ENCODE measurements at places on chromosomes 4 and X. TPM values are rescaled to one million over a fixed set of nuclear protein-coding genes. Genes with fewer than 3 reads are reported as not detected.

- no peaks in the 10 kb centered on the region for H3K36me3 ChIP-seq
- H3K4me3 ChIP-seq = no peak overlapping the region
- no peak for DNase-seq
- no peak overlapping the region for H3K27ac ChIP-seq
- H3K27me3 ChIP-seq = no peaks in the 10 kb centered on the region
These were observed 84.4 kb downstream of the CFAP299 start for GRCh38 chr4:80419946-80420345.

DNA sequence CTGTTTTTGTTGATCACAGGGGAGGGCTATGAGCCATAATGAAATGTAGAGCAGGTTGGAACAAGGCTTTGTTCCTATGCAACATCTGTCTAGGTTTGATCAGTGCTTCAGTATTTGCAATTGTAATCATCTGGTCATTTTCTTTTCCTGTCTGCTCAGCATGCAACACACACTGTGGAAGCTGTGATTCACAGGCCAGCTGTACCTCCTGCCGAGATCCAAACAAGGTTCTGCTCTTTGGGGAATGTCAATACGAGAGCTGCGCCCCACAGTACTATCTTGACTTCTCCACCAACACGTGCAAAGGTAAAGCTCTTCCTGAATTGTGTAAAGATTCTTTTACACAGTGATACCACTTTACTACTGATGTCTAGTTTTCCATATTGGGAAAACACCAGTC is 181.9 kb upstream of the ANXA3 start:
- H3K27me3 ChIP-seq = no peaks in the 10 kb centered on the region
- no peak for DNase-seq
- H3K36me3 ChIP-seq = no peaks in the 10 kb centered on the region
- no peak overlapping the region for H3K27ac ChIP-seq
- H3K4me1 ChIP-seq = no peaks in the 10 kb centered on the region

GRCh38 chrX:39196192-39197102 is 395.2 kb downstream of the MID1IP1 start:
- no peak overlapping the region for H3K27ac ChIP-seq
- DNase-seq = no peak
- H3K4me3 ChIP-seq = no peak overlapping the region
- H3K4me1 ChIP-seq = no peaks in the 10 kb centered on the region
- no peaks in the 10 kb centered on the region for H3K27me3 ChIP-seq

The USP51 gene
- total RNA-seq = 2.7 TPM

DNA sequence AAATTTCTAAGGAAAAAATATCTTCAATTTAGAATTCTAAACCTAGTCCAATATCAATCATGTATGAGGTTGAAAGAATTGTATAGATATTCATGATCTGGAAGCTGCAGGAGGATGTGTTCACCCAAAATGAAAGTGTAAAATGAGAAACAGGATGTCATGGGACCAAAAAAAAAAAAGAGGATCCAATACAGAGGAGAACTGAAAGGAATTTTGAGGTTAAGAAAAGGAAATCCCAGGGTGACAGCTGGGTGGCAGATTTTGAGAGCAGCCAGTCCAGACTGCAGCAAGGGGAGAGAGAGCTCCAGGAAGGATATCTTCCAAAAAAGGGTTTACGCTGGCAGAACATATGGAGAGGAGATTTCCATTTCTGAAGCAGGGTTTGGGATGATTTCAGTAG is 38.9 kb downstream of the TLR10 start:
- H3K36me3 ChIP-seq = no peaks in the 10 kb centered on the region
- no peak overlapping the region for H3K27ac ChIP-seq
- H3K27me3 ChIP-seq = peaks cover 1% of the 10 kb centered on the region
- no peak overlapping the region for H3K4me3 ChIP-seq
- H3K4me1 ChIP-seq = no peaks in the 10 kb centered on the region

The PITX2 gene
- not detected for total RNA-seq

The TLL1 gene
- total RNA-seq = 19.5 TPM

GRCh38 chr4:5052204-5052702 is 973 bp downstream of the STK32B start:
- H3K27ac ChIP-seq = no peak overlapping the region
- no peaks in the 10 kb centered on the region for H3K4me1 ChIP-seq
- no peak overlapping the region for H3K4me3 ChIP-seq
- no peaks in the 10 kb centered on the region for H3K36me3 ChIP-seq

The DGKK gene
- total RNA-seq = not detected

DNA sequence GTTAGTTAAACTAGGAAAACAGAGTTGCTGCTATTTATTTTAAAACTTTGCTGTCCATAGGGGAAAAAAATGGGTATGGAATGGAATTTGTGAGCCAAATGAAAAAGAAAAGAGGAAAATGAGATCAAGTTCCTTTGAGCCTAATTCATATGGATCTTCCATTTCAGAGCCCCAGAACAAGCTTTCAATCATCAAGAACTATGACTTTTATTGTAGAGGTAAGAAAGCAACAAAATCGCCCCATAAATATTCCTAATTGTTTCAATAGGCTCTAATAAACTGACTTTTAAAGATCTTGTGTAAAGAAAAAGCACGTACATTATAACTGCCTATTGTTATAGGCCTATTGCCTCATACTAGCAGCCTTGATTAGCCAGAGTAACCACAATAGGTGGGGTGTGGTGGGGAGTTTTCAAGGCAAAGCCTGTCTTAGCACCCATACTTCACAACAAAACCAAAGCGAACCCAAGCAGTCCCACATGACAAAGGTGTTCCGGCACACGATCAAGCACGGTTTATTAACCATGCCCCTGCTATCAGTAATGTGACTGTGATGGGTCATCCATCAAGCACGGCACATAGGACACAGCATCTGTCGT is 44.4 kb downstream of the RBM47 start:
- no peaks in the 10 kb centered on the region for H3K4me1 ChIP-seq
- DNase-seq = no peak
- no peaks in the 10 kb centered on the region for H3K27me3 ChIP-seq
- H3K27ac ChIP-seq = no peak overlapping the region
- H3K36me3 ChIP-seq = no peaks in the 10 kb centered on the region

The BGN gene
- 1,297 TPM for total RNA-seq

DNA sequence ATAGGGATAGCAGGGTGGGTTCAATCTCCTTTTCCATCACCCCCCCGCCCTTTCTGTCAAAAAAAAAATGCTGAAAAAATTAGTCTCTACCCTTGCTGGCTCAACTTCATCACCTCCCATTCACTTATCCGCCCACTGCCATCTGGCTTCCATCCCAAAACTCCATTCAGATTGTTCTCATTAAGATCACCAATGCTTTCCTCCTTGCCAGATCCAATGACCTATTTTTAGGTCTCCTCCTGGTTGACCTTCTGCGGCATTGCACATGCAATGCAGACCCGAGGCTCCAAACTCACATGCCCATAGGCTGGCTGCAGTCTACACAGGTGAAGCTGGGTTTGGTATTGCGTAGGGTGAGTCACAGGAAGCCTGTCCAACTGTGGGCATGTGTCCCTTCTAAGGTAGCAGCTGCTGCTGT is 21.1 kb upstream of the STIM2 start:
- no peaks in the 10 kb centered on the region for H3K36me3 ChIP-seq
- no peak overlapping the region for H3K27ac ChIP-seq
- H3K4me1 ChIP-seq = no peaks in the 10 kb centered on the region

DNA sequence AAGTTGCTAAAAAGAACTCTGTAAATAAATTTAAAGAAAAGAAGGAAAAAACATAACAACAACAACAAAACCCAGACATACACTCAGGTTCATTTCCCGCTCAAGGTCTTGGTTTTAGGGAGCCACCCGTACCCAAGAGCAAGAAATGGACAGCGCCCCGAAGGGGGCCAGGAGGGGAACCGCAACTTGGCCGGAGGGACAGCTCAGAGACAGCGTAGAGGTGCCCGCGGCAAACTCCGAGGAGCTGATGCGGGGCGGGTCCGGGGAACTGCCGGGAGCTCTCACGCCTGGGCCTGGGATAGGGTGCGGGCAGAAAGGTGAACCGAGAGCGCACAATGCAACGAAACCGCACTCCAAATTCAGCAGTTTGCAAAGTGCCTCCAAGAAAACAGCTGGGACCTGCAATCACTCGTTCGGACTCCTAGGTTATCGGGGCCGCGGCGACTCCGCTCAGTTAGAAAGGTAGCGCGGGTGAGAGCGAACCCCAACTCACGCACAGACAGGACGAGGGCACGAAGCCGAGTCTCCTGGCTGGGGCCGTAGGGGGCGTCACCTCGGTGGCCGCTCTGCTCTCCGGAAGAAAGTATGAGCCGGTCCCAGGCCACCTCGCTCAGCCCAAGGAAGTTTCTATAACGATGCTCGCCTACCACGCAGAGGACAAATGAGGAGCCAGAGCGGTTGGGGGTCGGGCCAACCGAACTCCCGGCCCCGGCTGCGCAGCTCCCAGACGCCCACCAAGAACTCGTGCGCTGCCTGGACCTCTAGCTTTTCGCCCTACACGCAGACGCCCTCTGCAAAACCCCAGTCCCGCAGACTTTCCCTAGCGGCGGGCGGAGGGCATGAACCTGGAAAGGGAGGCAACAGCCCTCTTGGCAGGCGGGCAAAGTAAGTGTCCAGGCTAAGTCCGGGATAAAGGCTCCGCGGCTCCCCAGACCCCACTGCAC is 1.4 kb downstream of the NDNF start:
- H3K4me1 ChIP-seq = no peaks in the 10 kb centered on the region
- no peak overlapping the region for H3K27ac ChIP-seq
- peak; percentile 82 for DNase-seq
- no peaks in the 10 kb centered on the region for H3K27me3 ChIP-seq
- H3K36me3 ChIP-seq = no peaks in the 10 kb centered on the region

- no peak overlapping the region for H3K4me3 ChIP-seq
- DNase-seq = no peak
- no peaks in the 10 kb centered on the region for H3K4me1 ChIP-seq
- no peaks in the 10 kb centered on the region for H3K27me3 ChIP-seq
- H3K36me3 ChIP-seq = no peaks in the 10 kb centered on the region
- H3K27ac ChIP-seq = no peak overlapping the region
These were observed 204.2 kb downstream of the PABPC4L start for GRCh38 chr4:133997436-133997835.

- peaks cover 16% of the 10 kb centered on the region for H3K4me1 ChIP-seq
- DNase-seq = no peak
- peak overlapping the region; percentile 86 for H3K27ac ChIP-seq
- no peaks in the 10 kb centered on the region for H3K27me3 ChIP-seq
- H3K36me3 ChIP-seq = peaks cover 1% of the 10 kb centered on the region
- no peak overlapping the region for H3K4me3 ChIP-seq
These were observed 150.0 kb downstream of the CBR4 start for GRCh38 chr4:168859888-168860694.

DNA sequence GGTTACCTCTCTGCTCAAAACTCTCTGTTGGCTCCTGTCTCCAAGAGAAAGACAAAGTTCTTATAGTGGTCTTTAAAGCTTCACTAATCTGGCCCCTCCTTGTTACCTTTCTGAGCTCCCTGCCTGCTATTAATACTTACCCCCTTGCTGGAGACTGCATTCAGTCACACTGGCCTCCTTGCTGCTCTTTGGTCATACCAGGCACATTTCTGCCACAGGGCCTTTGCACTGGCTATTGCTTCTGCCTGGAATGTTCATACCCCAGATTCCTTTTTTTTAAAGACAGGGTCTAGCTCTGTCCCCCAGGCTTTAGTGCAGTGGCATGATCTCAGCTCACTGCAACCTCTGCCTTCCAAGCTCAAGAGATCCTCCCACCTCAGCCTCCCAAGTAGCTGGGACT is 15.9 kb upstream of the RAB9A start:
- no peak overlapping the region for H3K27ac ChIP-seq
- no peaks in the 10 kb centered on the region for H3K36me3 ChIP-seq
- no peaks in the 10 kb centered on the region for H3K27me3 ChIP-seq
- no peak overlapping the region for H3K4me3 ChIP-seq

The DUSP21 gene
- total RNA-seq = not detected

The ADH1A gene
- 3.5 TPM for total RNA-seq

- no peak for DNase-seq
- no peak overlapping the region for H3K4me3 ChIP-seq
- no peaks in the 10 kb centered on the region for H3K36me3 ChIP-seq
- no peaks in the 10 kb centered on the region for H3K27me3 ChIP-seq
- no peaks in the 10 kb centered on the region for H3K4me1 ChIP-seq
These were observed 97.7 kb downstream of the KDM6A start for GRCh38 chrX:44970709-44971108.

DNA sequence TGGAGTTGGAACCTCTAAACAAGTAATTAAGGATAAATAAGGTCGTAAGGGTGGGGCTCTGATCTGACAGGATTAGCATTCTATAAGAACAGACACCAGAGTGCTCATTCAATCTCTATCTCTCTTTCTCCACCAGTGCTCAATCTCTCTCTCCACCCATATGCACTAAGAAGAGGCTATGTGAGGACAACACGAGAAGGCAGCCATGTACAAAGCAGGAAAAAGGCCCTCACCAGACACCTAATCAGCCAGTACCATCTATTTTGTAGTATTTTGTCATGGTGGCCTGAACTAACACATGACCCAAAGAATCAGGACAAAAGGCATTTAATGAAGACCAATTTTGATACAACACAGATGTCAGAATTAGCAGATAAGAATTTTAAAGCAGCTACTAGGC is 16.8 kb downstream of the RFC1 start:
- no peak overlapping the region for H3K4me3 ChIP-seq
- no peak for DNase-seq
- H3K4me1 ChIP-seq = no peaks in the 10 kb centered on the region

The PAGE4 gene
- total RNA-seq = not detected

The GCNA gene
- 4.8 TPM for total RNA-seq

The GABRB1 gene
- not detected for total RNA-seq

DNA sequence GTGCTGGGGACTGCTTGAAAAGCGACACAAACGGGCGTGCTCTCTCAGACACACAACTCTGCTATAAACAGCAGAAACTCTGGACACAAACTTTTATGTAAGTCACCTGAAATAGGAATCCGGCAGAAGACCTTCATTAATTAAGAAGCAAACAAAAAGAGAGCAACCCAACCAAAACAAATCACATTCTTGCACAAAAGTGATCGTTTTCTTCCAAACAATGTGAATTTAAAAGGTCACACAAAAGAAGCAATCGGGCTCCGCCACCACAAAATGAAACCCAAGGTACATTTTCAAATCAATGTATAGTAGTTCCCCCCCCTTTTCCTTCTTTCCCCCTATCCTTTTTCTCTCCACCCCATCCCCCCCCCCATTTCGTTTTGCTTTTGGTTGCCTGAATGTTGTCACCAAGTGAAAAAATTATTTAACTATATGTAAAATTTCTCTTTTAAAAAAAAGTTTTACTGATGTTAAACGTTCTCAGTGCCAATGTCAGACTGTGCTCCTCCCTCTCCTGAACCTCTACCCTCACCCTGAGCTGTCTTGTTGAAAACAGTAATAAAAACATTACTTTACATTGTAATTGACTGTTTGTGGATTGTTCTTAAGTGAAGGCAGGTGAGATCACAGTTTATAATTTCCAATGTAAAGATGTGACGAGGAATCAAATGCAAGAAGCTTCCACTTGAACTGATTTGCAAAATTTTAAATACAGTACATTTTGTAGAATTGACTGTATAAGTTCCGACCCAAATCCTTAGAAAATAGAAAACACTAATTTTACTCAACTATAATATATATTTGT is 2.4 kb downstream of the MAB21L2 start:
- H3K4me1 ChIP-seq = no peaks in the 10 kb centered on the region
- no peak overlapping the region for H3K27ac ChIP-seq
- no peak overlapping the region for H3K4me3 ChIP-seq
- no peak for DNase-seq

GRCh38 chr4:38576767-38577166 is 87.2 kb upstream of the KLF3 start:
- DNase-seq = no peak
- no peak overlapping the region for H3K27ac ChIP-seq
- no peak overlapping the region for H3K4me3 ChIP-seq
- H3K4me1 ChIP-seq = no peaks in the 10 kb centered on the region

- no peaks in the 10 kb centered on the region for H3K27me3 ChIP-seq
- H3K27ac ChIP-seq = no peak overlapping the region
- no peaks in the 10 kb centered on the region for H3K36me3 ChIP-seq
- no peaks in the 10 kb centered on the region for H3K4me1 ChIP-seq
- H3K4me3 ChIP-seq = no peak overlapping the region
These were observed 146.6 kb downstream of the AMELX start for GRCh38 chrX:11439846-11440245.

The SPANXB1 gene
- not detected for total RNA-seq

The LONRF3 gene
- total RNA-seq = 8.4 TPM

Data from aorta (tissue), 5 donors.